ENCODE measurements at places on chromosomes 6 and 20. TPM values are rescaled to one million over a fixed set of nuclear protein-coding genes. Genes with fewer than 3 reads are reported as not detected.

- no peaks in the 10 kb centered on the region for H3K27me3 ChIP-seq
- no peak overlapping the region for H3K4me3 ChIP-seq
- H3K36me3 ChIP-seq = peaks cover 14% of the 10 kb centered on the region
- no peak for DNase-seq
- peak overlapping the region; percentile 29 for H3K27ac ChIP-seq
These were observed 16.1 kb downstream of the GHRH start for GRCh38 chr20:37245216-37246150.

Gene HAO1
- total RNA-seq = not detected

Gene PREX1
- total RNA-seq = 2.7 TPM

DNA sequence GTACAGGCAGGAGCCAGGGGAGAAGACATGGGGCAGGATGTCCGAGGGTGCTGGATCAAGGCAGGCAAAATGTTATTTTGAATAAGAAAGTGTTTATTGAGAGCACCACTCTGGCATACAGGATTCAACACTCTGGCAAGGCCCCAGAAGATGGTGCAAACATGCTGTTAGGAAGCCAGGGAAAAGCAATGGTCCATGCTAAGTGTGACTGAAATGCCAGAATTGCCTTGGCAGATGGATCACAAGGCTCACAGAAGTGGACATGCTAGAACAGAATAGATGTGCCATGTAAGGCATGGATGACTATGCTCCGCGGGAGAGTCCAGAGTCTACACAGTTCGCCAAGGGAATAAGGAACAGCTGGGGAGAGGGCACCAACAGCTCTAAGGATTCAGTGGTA lies 54.6 kb downstream of the QRSL1 start:
- peaks cover 18% of the 10 kb centered on the region for H3K4me1 ChIP-seq
- no peak for DNase-seq
- no peak overlapping the region for H3K4me3 ChIP-seq
- H3K27ac ChIP-seq = no peak overlapping the region
- H3K36me3 ChIP-seq = no peaks in the 10 kb centered on the region

DNA sequence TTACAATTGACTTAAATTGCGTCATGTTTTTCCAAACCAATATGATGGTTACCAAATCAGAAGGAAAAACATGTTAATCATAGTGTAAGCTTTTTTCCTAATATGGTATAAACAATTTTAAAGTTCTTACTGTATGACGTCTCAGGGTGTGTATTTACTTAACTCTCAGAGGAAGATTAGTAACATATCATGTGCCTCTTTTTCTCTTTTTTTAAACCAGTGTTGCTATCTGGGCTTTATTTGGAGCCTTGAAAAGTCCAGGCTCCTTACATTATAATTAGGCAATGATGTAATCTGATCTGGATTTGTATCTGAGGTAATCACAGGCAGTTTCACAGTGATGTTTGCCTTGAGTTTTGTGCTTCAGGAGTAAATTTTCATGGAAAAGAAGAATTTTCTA lies 20.4 kb upstream of the RAB23 start:
- H3K27ac ChIP-seq = peak overlapping the region; percentile 79
- DNase-seq = peak; percentile 92
- H3K4me1 ChIP-seq = peaks cover 28% of the 10 kb centered on the region
- H3K36me3 ChIP-seq = peaks cover 9% of the 10 kb centered on the region
- no peak overlapping the region for H3K4me3 ChIP-seq

GRCh38 chr6:72651967-72652956 lies 30.4 kb downstream of the KCNQ5 start:
- peak overlapping the region; percentile 60 for H3K4me3 ChIP-seq
- peaks cover 95% of the 10 kb centered on the region for H3K4me1 ChIP-seq
- peaks cover 28% of the 10 kb centered on the region for H3K36me3 ChIP-seq
- H3K27ac ChIP-seq = peak overlapping the region; percentile 84
- H3K27me3 ChIP-seq = no peaks in the 10 kb centered on the region
- no peak for DNase-seq

Gene REM1
- not detected for total RNA-seq

Gene SEMG2
- total RNA-seq = not detected
